ENCODE measurements at places on chromosomes 12 and 14.

DNA sequence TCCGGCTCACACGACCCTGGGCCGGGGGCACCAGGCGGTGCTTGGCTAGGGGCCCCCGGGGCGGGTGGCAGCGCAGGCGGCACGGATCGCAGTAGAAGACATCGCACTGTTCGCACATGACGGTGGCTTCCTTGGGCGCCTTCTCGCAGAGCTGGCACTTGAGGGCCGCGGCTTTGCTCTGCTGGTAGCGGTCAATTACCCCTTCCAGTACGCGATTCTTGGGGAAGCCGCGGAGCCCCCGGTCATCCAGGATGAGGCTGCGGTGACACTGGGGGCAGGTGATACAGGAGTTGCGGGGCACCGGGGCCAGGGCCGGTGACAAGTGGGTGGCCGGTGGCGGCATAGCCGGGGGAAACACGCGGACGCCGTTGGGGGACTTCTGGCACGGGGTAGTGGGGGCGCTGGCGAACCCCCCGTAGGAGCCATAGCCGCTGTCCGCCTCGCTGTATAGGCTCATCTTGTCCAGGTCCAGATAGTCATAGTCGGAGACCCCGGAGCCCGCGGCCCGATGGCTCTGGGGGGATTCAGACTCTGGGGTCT, 553 bp downstream of the TRIM9 start:
- peak; percentile 1 for DNase-seq

GRCh38 chr14:100882026-100882967, 21.2 kb downstream of the RTL1 start:
- no peak for DNase-seq

GRCh38 chr12:1918884-1919236, 408 bp upstream of the CACNA2D4 start:
- DNase-seq = no peak

DNA sequence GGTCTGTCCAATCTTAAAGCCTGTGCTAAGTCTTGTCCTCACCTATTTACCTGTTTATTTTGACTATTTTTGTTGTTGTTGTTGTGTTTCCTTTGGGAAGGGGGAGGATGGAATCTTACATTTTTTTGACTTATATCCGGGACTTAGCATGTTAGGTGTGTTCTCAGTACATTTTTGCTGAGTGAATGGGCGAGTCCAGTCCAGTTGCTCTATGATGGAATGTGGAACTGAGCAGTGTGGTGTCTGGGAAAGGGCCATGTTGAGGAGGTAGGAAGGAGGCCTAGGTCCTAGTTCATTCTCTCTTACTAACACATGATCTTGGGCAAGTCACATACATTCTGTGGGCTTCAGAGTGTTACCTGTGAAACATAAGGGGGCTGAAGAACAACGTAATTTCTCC, 80.9 kb upstream of the SLC38A2 start:
- DNase-seq = no peak

DNA sequence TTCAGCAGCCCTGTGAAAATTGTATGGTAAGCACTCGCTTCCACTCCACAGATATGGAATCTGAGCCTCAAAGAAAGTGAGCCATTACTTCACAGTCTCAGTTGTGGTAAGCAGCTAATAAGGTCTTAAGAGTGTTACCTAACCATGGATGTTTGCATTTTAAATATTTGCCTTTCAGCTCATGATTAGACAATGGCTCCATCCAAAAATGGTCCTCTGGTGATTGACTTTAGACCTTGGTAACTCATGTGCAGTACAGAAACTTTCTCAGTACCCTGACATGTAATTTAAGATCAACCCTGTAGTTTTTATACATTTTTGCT, 1.8 kb downstream of the A2M start:
- DNase-seq = no peak

DNA sequence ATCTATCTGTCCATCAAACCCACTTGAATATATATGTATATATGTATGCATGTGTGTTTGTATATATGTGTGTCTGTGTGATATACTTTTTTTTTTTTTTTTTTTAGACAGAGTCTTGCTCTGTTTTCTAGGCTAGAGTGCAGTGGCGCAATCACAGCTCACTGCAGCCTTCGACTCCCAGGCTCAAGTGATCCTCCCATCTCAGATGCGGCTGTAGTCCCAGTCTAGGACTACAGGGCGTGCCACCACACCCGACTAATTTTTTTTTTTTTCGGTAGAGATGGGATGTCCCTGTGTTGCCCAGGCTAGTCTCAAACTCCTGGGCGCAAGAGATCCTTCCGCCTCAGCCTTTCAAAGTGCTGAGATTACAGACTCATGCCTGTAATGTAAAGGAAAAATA, 13.0 kb upstream of the APOBEC1 start:
- DNase-seq = no peak

GRCh38 chr14:89955022-89955744, 544 bp upstream of the TDP1 start:
- no peak for DNase-seq

GRCh38 chr12:29552994-29553748, 55.7 kb upstream of the OVCH1 start:
- DNase-seq = no peak

DNA sequence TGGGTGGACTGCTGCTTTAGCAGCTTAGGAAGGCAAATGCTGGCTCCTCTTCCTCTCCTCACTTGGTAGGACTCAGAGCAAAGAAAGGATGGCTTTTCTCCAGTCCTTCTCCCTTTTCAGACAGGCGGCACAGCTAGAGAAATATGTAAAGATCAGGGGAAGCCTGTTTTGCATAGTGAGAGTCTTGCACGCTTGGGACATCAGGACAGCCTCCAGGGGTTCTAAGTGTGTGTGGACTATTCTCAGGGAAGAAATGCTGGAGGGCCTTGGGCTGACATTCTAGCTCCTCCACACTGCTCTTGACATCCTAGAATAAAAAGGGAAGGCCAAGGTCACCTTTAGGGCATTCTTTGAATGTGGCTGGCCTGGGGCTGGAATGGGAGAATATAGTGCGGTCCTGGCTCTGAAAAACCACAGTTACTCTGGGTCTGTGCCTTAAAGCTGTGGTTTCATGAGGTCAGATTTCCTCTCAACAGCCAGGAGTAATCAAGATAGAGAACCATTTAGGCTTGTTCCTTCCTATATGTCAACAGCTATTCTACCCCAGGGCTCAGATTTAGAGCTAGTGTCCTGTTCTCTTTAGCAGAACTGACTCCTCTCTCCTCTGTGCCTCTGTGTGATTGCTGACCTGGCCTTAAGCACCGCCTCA, 24.3 kb downstream of the CMA1 start:
- no peak for DNase-seq

- DNase-seq = no peak
Measured at GRCh38 chr12:4068981-4069669, 195.9 kb upstream of the PARP11 start.

DNA sequence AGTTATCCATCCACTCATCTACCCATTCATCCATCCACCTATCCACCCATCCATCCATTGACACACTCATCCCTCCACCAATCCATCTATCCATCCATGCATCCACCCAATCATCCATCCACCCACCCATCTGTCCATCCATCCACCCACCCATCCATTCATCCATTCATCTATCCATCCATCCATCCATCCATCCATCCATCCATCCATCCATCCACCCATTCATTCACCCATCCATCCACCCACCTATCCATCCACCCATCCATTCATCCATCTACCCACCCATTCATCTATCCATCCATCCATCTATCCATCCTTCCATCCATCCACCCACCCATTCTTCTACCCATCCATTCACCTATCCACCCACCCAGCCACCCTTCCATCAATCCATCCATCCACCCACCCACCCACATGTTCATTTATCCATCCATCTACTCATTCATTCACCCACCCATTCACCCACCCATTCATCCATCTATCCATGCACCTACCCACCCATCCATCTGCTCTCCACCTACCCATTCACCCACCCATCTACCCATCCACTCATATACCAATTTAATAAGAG, 193.8 kb upstream of the ARID2 start:
- no peak for DNase-seq

- no peak for DNase-seq
Measured at GRCh38 chr12:77494296-77494695, 336.4 kb upstream of the NAV3 start.

DNA sequence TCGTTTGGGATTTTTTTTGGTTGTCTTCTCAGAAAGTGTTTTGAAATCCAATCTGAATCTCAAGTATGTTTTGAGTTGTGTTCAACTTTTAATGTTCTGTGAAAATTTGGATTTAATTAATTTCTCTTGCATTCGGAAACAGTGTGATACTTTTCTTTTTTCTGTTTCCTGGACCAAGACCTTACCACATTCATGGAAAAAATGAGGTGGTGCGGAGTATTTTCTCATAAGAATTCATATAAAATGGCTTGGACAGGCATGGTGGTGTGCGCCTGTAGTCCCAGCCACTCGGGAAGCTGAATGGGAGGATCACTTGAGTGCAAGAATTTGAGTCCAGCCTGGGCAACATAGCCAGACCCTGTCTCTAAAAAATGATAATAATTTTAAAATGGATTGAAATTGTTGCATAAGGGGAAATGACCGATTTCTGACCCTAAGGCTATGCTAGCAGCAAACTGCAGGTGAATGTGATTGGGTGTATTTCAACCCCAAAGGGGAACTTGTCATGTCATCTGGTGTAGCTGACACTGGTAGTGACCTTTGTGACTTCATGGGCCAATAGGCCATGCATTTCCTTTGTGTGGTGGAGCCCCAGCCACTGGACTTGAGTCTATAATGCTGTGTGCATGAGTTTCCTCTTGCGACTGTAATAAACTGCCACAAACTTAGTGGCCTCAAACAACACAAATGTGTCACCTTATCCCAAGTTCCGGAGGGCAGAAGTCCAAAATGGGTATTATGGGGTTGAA, 123.5 kb upstream of the RFLNA start:
- no peak for DNase-seq

- no peak for DNase-seq
Measured at GRCh38 chr14:52013984-52014600, 24.7 kb downstream of the RTRAF start.

DNA sequence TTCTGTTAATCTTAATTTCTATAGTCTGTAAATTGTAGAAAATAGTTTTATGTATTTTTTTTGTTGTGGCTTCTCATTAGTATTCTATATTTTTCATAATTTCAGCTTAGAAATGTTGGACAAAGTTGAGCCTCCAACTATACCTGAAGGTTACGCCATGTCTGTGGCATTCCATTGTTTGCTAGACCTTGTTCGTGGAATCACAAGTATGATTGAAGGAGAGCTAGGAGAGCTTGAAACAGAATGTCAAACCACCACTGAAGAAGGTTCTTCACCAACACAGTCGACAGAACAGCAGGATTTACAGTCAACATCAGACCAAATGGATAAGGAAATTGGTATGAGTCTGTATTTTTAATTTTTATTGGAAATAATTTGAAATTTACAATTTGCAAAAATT, 65.7 kb downstream of the MON2 start:
- no peak for DNase-seq

GRCh38 chr14:76856769-76857168, 30.6 kb downstream of the LRRC74A start:
- DNase-seq = no peak

DNA sequence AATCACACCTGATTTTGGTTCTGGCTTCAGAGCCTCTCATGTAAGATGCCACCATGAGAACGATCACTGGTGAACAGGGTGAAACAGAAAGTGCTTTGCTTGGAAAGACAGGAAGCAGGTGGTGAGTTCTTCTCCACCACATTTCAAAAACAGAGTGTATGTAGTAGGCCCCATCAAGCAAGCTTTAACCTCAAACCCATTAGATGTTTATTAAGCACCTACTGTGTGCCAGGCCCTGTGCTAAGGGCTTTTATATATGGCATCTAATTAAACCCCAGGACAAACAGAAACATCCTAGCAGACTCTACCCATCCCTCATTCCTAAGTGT, 47.8 kb upstream of the MED13L start:
- DNase-seq = no peak

DNA sequence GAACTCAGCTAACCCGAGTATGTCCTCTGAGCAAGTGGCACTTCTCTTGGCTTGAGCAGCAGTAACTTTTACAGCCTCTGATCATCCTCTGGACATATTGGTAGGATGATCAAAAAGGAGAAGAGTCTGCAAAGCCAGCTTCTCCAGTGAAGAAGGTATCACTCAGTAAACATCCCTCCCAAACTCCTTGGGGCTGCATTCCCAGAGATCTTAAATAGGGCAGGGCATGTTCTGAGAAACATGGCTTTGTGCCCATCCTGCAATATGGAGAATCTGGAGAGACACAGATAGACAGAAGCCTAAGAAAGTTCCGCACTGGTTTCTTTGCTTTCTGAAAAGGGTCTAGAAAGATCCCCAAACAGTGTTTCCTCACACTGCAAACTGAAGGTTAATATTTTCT, 65.4 kb downstream of the RBM19 start:
- DNase-seq = no peak

DNA sequence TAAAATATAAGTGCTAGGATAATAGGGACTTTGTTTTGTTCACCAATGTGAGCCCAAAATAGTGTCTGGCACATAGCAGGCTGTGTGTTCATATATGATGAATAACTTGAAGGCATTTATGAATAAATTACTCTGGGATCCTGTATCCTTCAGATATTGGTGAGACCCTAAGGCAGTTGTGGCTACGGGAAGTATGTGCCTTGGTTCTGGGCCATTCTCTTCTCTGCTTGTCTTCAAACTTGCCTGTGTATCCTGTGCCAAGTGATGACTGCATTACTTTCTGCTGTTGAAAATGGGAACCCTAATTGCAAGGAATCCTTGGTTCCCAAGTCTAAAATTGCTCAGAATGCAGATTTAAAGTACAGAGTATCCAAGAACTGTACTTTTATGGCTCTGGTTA, 67.6 kb upstream of the KTN1 start:
- no peak for DNase-seq

DNA sequence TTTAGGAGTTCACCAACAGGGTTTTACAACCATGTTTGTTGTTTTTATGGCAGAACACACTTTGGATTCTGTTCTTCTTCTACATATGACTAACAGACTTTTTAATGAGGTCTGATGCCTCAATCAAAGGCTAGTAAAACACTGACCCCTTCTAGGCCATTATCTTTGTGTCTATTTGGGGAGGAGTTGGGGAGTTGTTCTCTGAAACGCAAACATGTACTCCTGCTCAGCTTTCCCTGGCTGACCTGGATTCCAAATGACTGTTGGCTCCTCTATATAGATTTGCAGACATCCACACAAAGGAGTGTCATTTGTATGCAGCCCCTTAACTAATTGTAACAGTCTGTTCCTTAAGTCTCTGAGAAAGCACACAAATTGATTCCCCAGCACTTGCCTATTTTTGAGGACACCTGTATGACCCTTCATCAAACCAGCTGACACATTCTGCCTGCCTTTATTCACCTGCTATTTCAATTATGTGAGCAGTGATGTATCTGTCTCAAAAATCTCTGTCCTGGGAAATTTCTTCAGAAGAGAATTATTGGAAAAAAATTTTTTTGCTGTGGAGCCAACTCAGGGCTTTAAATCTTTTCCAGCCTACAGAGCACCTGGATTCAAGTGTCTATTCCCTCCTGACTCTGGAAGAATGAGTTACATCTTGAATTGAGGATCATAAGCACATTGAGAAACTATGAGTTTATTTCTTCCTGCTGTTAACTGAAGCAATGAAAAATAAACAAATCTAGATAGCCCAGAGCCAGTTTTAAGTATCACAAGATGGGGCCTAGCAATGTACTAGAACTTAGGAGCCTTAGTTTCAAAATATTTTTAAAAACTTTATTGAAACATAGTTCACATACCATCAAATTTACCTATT, 417.2 kb downstream of the RAD51B start:
- DNase-seq = no peak

- DNase-seq = no peak
Measured at GRCh38 chr14:99945732-99946651, 119.2 kb upstream of the EVL start.

- DNase-seq = no peak
Measured at GRCh38 chr12:44428825-44429224, 447.3 kb downstream of the NELL2 start.

- DNase-seq = no peak
Measured at GRCh38 chr12:56953314-56953713, 4.1 kb downstream of the RDH16 start.
